Astrocyte (in vitro differentiated cells and primary cell): ENCODE measurements at places on chromosomes 5 and 9.

- DNase-seq = peak; percentile 66
Observed at GRCh38 chr5:66197764-66198405, 53.8 kb downstream of the SREK1 start.

- DNase-seq = no peak
Observed at GRCh38 chr5:9771079-9771478, 140.9 kb upstream of the TAS2R1 start.

DNA sequence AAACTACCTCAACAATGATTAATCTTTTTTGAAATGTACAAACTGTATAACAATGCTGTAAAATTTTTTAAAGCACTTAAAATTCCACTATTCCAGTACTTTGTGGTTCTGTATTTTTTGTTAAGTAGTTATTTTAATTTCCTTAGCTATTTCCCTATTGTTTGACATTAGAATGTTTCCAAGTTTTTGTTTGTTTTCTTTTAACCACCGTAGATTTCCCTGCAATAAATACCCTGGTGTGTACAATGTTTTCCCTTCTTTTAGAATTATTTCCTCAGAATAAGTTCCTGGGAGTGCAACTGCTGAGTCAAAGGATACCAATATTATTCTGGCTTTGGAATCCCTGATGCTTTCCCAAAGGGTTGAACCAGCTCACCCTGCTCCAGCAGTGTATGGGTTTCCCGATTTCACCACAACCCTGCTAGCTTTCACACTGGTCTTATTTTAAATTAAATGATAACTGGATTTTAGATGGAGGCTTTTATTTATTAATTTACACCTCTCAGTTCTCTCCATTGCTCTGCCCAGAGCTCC lies 20.6 kb upstream of the ANGPTL2 start:
- no peak for DNase-seq

GRCh38 chr5:1782385-1783215 lies 17.0 kb downstream of the MRPL36 start:
- no peak for DNase-seq

GRCh38 chr9:120780367-120780766 lies 12.8 kb downstream of the FBXW2 start:
- DNase-seq = no peak

DNA sequence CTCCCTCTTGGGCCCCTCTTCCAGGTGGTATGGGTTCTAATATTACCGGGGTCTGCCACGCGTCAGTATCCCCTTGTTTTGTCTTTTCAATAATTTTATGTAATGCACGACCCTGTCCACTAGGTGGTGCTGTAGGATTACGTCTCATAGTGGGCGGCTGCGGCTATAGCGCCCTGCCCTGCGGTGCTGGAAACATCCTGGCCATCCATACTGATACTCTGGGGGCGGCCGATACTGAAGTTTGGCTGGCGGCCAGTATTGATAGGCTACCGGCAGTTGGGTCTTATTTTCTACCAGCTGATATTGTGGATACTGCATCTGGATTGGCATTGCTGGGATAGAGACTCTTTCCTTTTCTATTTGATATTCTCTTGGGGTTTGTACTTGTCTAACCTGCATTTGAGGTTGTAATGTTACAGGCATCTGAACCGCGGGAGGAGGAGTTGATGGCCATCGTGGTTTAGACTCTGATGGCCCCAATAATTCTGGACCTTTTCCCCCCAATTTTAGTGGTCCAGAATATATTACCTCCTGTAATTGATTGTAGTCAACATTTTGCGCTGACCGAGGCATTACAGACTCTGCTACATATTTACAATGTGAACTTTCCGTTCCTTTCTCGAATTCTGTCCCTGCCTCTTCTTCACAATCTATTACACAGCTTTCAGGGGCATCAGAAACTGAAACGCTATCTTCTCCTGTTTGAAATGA lies 3.3 kb upstream of the TMEM141 start:
- DNase-seq = no peak

DNA sequence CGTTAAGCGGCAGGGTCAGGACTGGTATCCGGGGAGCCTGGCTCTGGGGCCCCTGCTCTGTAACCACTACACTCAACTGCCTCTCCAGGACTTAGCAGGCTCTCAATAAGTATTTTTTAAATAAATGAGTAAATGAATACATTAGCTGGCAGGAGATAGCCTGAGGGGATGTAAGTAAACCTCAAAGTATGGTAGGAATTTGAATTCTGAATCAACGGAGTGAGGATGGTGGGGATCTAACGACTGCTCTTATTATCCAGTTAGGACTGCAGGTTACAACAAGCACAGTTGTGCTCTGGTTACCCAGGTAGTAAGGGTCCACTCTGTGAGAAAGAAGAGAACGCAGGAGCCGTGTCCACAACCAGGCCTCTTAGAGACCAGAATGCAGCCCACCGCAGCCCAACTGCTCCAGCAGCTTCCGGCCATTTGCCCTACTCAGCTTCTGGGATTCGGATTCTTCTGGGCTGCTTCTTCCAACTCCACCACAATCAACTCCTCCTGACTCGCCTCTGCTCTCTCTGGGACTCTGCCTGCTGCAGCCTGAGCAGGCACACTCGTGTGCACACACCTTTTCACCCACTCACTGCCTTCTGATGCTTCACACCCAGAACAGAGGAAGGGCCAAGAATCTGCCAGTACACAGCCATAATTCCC lies 52.6 kb downstream of the MED27 start:
- DNase-seq = peak; percentile 76
